ENCODE measurements at places on chromosomes 5 and 9.

- no peak for DNase-seq
Observed at GRCh38 chr5:106415541-106415940, 1255.2 kb downstream of the EFNA5 start.

GRCh38 chr5:175682664-175683063, 24.8 kb downstream of the HRH2 start:
- DNase-seq: no peak

- no peak for DNase-seq
Observed at GRCh38 chr5:7534505-7534904, 138.6 kb downstream of the ADCY2 start.

- DNase-seq: no peak
Observed at GRCh38 chr9:78443946-78444345, 147.0 kb downstream of the PSAT1 start.

- no peak for DNase-seq
Observed at GRCh38 chr5:116497631-116498030, 77.0 kb downstream of the SEMA6A start.

- DNase-seq: peak; percentile 67
Observed at GRCh38 chr9:36855448-36856315, 178.4 kb downstream of the PAX5 start.

DNA sequence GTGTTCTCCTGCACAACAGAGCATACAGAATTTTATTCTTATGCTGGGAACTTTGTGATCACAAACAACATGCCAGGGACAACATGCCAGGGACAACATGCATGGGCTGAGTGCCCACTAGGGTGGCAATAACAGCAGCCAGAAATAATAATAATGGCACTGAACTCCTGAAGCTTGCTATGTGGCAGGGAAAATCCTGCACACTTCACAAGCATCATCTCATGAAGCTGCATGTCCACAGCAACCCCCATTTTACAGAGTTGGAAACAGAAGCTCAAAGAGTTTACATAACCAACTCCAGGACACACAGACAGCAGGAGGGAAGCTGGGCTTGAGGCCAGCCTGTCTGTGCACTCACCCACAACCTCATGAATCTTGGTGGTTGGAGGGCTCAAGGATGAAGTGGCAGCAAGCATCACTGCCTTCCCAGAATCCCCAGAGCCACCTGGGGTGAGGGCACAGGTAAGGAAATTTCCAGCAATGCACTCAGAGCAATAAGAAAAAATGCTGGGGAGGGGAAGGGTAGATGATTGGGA, 111.4 kb downstream of the GABBR2 start:
- no peak for DNase-seq

DNA sequence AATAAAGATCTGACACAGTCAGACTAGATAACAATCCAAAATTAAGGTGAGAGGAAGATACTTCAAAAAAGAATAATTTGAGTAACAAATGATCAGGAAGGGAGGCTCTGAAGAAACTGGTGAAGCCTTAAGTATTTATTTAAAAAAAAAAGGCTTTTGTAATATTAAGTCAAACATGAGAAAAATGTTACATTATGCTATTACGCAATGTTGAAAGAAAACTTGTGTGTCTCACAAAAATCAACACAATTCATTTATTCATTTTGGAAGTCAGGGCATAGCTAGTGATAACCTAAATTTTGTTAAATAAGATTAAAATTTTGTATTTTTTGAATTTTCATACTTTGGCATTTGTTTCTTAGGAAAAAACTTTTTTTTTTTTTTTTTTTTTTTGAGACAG, 28.2 kb downstream of the WDR41 start:
- no peak for DNase-seq

- no peak for DNase-seq
Observed at GRCh38 chr5:88821161-88821560, 61.8 kb downstream of the MEF2C start.

GRCh38 chr5:96712100-96712746, 50.0 kb downstream of the CAST start:
- no peak for DNase-seq

DNA sequence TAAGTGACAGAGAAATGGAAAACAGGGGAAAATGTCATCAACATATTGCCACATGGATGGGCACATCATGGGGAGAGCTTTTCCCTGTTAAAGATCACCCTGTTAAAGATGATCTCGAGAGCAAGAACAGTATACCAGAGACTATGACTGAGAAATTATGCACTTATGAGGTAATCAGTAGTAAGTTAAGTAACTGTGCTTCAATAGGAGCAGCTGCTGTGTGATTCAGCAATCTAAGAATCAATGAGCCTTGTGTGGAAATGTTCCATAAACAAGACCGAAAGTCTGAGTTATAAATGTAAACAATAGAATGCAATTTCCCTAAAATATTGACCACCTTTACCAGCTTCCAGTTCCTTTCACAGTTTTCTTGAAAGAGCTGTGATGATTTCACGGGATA, 582.3 kb downstream of the CAAP1 start:
- no peak for DNase-seq

GRCh38 chr9:35905051-35905781, 786 bp upstream of the HRCT1 start:
- no peak for DNase-seq

- no peak for DNase-seq
Observed at GRCh38 chr5:1921711-1922110, 39.0 kb upstream of the IRX4 start.

DNA sequence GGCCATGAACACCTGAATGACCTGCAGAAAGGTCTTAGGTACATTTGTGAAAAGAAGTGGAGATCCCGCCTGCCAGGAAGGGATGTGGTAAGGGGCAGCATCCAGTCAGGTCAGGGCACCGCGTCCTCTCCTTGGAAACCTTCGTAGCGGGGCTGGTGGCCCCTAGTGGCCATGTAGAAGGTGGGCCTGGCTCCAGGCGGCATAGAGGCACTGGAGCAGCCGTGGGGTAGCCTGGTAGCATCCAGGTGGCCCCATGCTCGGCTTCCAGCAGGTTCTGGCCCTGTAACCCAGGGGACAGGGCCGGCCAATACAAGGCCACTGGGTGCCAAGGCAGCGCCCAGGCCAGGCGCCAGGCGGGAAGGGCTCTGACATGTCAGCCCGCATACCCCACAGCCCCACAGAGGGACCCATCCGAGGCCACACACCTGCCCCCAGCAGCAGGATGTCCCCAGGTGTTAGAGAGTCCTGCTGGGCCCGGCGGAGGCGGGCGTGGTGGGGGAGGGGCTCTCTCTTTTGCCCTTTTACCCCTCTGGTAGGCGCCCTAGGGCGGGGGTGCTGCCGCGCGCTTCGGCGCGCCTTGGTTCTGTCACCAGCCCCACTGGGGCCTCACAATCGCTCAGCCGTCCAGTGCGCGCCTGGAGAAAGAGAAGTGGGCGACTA, 58.3 kb upstream of the SPATA31E1 start:
- DNase-seq: no peak

DNA sequence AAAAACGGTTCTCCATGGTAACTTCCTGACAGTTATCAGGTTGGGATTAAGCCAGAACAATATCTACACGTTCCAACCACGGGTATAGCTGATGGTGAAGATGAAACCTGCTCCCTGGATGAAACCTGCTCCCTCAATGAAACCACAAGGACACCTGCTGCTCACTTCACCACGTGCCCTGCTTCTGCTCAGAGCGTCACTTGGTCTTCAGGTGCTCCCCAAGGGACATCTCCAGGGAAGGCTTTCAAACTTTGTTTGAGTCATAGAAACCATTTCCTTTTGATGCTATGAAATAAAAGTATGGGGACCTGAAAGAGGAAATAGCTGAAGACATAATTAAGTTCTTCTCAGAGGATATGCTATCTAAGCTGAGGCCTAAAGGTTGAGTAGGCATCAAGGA, 242.4 kb downstream of the MED10 start:
- DNase-seq: no peak

- no peak for DNase-seq
Observed at GRCh38 chr9:69542942-69543704, 129.0 kb downstream of the APBA1 start.

DNA sequence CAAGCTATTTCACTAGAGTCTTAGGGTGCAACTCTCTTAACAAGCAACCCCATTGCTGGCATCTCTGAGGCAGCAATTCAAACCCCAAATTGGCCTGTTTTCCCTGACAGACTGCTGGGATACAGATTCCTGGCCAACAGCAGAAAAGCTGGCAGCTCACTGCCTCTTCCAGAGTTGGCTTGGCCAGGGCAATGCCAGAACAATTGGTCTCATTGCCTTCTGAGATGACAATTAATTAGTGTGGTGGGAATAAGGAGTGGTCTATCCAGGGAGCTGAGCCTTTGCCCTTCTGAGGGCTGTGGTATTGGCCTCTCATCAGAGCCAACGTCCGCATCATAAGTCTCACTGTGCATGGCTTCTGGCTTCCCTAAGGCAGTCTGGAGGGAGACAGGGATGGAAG, 183.2 kb downstream of the GNAQ start:
- no peak for DNase-seq

DNA sequence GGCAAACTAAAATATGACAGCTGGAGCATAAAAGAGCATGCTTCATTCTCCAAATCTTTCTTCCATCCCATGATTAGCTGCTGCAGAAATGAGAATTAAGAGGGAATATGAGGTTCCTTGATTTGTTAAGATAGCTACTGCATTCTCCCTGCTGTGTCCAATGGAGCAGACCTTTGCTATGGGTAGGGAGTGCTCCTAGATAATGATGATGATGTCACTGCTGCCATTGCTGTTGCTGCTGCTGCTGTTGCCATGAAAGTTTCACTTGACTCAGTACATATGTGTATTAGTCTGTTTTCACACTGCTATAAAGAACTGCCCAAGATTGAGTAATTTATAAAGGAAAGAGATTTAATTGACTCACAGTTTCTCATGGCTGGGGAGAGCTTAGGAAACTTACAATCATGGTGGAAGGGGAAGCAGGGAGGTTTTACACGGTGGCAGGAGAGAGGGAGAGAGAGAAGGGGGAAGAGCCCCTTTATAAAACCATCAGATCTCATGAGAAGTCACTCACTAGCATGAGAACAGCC, 128.9 kb downstream of the INSYN2B start:
- DNase-seq: no peak

DNA sequence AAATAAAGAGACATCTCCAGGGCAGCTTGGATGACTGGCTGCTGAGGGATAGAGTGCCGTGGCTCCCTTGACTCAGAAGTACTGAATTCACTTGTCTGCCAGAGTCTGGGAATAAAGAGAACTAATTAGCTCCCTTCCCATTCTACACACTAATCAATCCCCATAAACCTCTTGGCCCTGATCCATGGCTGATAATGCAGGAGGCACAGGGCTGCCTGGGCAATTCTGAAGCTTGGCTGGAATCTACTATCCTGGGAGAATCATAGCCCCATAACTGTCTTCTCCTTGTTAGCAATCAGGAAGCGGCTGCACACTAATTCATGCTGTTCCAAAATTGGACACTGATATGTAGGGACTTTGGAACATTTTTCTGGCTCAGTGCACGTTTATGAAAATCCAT, 197.7 kb downstream of the PTTG1 start:
- DNase-seq: no peak

GRCh38 chr5:179599973-179600372, 23.5 kb downstream of the HNRNPH1 start:
- no peak for DNase-seq

GRCh38 chr5:79591326-79591725, 20.9 kb upstream of the TENT2 start:
- DNase-seq: no peak

GRCh38 chr5:1414311-1415058, 30.8 kb downstream of the SLC6A3 start:
- DNase-seq: no peak

DNA sequence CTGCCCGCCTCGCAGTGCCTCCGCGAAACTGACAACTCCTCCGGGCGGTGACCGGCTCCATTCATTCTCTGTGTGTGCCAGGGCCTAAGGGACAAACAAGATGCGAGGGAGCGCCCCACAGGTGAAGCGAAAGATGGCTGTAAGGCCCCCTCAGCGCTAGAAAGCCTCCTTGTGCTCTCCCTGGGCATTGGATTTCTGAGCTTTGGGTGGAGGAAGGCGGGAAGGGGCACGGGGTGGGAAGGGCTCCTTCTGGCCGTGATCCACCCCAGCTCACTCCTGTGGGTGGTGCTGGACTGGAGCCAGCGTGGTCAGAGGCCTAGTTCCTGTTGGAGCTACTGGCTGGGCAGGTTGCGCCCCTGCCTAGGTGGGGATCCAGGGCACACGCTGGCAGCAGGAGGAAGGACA, 943 bp downstream of the GALNT12 start:
- DNase-seq: no peak

GRCh38 chr9:115267790-115268189, 149.8 kb upstream of the TNC start:
- no peak for DNase-seq

- peak; percentile 42 for DNase-seq
Observed at GRCh38 chr5:120457839-120458507, 6.1 kb upstream of the PRR16 start.

DNA sequence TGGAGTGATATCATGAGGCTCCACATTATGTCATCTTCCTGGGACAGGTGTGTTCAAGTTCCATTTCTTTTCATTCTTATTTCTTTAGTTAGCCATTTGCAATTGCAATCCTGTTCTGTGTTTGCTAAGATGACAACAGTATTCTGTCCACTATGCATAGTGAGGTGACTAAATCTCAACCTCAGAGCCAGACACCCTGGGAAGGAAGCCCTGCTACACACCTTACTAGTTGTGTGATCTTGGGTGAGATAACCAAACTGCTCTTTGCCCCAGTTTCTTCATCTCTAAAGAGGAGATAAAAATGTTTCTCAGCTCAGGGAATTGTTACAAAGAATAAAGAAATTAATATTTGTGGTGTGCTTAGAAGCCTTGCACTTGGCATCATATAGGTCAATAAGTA, 215.1 kb upstream of the RPS23 start:
- DNase-seq: no peak

GRCh38 chr5:158953929-158954534, 145.7 kb downstream of the EBF1 start:
- DNase-seq: peak; percentile 55

DNA sequence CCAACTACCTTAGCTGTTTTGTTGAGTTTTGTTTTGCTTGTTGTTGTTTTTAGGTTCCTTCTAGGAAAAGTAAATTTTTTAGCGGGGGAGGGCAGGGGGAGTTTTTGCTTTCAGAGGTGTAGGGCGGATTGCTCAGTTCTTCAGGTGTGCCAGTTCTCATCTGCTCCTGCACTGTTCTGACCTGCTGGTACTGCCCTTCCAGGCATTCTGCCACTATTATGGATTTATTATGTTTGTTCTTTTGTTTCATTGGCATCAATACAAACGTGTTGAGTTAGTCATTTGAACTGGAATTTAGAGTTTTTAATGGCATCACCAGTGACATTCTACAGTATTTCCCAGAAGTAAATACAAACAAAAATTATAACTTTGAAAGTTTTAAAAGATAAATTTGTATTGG, 26.0 kb downstream of the ERCC6L2 start:
- DNase-seq: no peak
